ENCODE measurements at places on chromosomes 7 and 10. TPM values are rescaled to one million over a fixed set of nuclear protein-coding genes. Genes with fewer than 3 reads are reported as not detected.
A peak's percentile ranks its signal among the peaks of the same experiment; 100 is the strongest.

DNA sequence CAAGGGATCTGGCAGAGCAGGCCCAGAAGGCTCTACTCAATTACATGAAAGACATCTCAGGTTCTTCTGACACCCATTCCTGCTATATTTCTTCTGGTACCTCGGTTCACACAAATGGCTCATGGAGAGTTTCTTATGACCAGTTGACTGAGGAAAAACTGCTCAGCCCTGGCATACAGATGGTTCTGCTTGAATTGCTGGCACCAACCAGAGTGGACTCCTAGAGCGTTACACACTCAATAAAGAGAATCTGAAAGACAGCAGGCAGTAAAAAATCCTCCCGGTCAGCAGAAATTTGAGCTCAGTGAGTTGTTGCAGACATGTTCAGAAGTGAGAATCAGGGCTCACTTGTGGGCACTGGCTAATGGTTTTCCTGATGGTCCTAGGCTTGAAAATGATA is 434.4 kb downstream of the TCERG1L start:
- H3K4me1 ChIP-seq, result no peaks in the 10 kb centered on the region
- H3K4me3 ChIP-seq, result no peak overlapping the region
- no peak overlapping the region for H3K27ac ChIP-seq
- H3K27me3 ChIP-seq, result no peaks in the 10 kb centered on the region
- H3K36me3 ChIP-seq, result no peaks in the 10 kb centered on the region

Gene DNTT
- not detected for total RNA-seq

GRCh38 chr10:126496771-126497545 is 108.7 kb upstream of the ADAM12 start:
- no peaks in the 10 kb centered on the region for H3K27me3 ChIP-seq
- no peaks in the 10 kb centered on the region for H3K36me3 ChIP-seq
- H3K27ac ChIP-seq, result no peak overlapping the region
- DNase-seq, result no peak
- no peaks in the 10 kb centered on the region for H3K4me1 ChIP-seq
- H3K4me3 ChIP-seq, result no peak overlapping the region

DNA sequence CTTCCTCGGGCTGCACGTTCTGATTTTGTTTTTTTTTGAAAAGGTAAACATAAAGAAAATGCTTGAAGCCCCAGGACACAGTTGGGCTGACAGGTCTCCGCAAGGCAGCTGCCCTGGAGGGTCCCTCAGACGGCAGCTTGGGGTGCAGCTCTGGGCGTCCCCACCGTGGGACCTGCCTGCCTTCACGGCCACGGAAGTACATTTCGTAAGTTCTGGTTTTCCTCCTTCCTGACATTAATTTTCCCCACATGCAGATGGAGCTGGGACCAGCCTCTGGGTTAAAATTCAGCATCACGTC is 491.0 kb downstream of the DNAJB6 start:
- H3K4me1 ChIP-seq, result no peaks in the 10 kb centered on the region
- no peak overlapping the region for H3K27ac ChIP-seq
- no peak overlapping the region for H3K4me3 ChIP-seq
- H3K36me3 ChIP-seq, result no peaks in the 10 kb centered on the region
- peak; percentile 30 for DNase-seq

- peaks cover 4% of the 10 kb centered on the region for H3K4me1 ChIP-seq
- no peak for DNase-seq
- no peaks in the 10 kb centered on the region for H3K36me3 ChIP-seq
Measured at GRCh38 chr10:112520914-112521313, 73.9 kb downstream of the VTI1A start.

Gene SFXN2
- total RNA-seq, result 12.0 TPM

Gene CYP2C19
- total RNA-seq, result not detected

DNA sequence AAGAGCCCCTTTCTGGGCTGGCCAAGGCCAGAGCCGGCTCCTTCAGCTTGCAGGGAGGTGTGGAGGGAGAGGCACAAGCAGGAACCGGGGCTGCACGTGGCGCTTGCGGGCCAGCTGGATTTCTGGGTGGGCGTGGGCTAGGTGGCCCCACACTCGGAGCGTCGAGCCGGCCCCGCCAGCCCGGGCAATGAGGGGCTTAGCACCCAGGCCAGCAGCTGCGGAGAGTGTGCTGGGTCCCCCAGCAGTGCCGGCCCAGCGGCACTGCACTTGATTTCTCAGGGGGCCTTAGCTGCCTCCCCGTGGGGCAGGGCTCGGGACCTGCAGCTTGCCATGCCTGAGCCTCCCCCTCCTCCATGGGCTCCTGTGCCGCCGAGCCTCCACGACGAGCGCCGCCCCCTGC is 48.1 kb downstream of the SH2D4B start:
- H3K36me3 ChIP-seq, result no peaks in the 10 kb centered on the region
- DNase-seq, result no peak
- H3K27me3 ChIP-seq, result no peaks in the 10 kb centered on the region
- H3K4me1 ChIP-seq, result no peaks in the 10 kb centered on the region

Gene COA1
- total RNA-seq, result 47.9 TPM

Gene MINDY4
- total RNA-seq, result 20.1 TPM

Gene THSD7A
- 8.0 TPM for total RNA-seq

Gene CYP2C8
- 0.46 TPM for total RNA-seq

Gene CYTH3
- 27.5 TPM for total RNA-seq

Gene KCND2
- total RNA-seq, result 0.61 TPM

Gene TET1
- 2.1 TPM for total RNA-seq
